Activated CD8-positive, alpha-beta memory T cell treated with anti-CD3 and anti-CD28 coated beads for 24 hours (primary cell): ENCODE measurements at places on chromosomes 7 and 10.
A peak's percentile ranks its signal among the peaks of the same experiment; 100 is the strongest.

GRCh38 chr10:50554995-50555568 lies 68.7 kb downstream of the SGMS1 start:
- no peak for DNase-seq

GRCh38 chr7:111085356-111085755 lies 5.6 kb upstream of the LRRN3 start:
- no peak for DNase-seq

DNA sequence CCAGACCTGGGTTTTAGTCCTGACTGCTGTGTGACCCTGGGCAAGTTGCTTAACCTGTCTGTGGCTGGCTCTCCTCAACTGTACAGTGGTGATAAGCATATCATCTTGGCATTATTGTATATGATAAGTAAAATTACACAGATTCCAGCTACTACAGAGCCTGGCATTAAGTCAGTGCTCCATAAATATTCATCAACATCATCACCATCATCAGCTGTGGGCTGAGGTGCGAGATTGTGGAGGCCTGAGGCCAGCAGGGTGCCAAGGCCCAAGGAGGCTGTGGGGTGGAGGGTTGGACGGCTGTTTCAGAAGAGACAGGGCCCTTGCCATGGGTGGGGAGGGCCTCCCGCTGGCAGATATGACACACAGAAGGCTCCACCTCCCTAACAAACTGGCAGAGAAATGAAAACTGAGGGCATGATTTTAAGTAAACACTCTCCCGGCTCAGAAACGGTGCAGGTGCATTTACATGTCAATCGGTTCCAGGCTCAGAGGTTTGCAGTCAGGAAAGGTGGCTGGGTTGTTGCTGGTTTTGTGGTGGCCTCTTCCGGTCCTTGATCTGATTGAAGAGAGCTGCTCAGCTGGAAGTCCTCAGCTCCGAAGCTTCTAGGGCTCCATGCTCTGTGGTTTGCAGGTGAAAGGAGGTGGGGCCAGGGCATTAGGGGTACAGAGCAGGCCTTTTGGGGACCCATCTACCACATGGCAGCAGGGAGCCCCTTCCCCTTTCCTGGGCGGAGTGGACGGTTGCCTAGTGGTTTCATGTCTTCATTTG lies 10.2 kb downstream of the CRYGN start:
- DNase-seq: peak; percentile 60

DNA sequence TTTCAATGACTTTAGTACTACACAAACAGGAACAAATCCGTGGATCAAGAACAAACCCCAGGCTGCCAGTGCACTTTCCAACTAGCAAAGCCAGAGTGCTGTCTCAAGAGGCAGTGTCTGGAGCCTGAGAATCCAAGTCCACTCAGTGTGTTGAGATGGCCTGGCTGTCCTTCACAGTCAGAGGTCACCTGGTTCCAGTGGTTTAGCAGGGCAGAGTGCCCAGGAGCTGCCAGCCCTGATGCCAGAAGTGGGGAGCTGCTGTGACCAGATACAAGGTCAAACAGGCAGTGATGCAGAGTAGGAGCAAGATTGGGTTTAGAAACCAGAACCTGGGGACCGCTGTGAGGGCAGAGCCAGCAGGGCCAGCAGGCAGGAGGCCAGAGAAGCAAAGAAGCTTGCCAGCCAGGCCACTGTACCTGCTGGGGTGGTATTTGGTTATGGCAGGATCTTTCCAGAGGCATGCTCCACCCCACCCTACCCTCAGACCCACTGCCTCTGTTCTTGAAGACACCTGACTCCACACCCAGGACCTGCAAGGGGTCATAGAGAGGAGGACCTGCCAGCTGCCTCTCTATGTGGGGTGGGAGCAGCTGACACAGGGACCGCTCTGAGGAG lies 35.6 kb upstream of the C10orf90 start:
- DNase-seq: no peak

DNA sequence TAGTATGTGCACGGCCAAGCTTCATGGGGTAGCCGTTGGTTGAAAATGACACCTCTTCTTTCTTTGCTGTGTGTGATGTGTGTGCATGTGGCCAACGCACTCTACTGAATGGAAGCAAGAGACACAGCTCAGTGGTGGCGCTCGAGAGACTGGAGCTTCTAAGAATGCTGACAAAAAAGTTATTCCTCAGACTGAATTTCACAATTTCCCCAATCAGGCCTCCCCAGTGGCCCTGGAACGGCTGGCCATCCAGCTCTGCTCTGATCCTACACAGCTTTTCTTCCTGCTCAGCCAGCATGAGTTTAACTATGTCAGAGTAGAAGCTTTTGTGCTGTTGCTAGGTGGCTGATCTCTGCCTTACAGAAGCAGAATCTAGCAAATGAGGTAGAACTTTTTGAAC lies 186.7 kb upstream of the PLXDC2 start:
- DNase-seq: no peak

DNA sequence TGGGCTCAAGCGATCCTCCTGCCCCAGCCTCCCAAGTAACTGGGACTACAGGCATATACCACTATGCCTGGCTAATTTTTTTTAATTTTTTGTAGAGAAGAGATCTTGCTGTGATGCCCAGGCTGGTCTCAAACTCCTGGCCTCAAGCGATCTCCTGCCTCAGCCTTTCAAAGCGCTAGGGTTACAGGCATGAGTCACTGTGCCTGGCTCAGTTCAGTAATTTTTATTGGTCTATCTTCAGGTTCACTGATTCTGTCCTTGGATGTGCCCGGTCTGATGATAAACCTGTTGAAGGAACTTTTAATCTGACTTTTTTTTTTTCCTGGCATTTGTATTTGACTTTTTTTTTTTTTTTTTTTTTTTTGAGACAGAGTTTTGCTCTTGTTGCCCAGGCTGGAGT lies 40.1 kb upstream of the STRIP2 start:
- no peak for DNase-seq

DNA sequence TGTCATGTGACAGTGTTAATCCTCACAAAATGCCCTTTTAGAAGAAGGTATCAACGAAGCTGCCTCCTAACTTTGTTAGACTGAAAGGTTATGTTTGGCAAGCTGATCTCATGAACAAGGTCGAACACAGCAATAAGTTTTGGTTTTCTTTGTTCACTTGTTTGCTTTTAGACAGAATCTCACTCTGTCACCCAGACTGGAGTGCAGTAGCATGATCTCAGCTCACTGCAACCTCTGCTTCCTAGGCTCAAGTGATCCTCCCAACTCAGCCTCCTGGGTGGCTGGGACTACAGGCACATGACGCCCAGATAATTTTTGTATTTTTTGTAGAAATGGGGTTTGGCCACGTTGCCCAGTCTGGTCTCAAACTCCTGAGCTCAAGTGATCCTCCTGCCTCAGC lies 1.1 kb downstream of the STRA8 start:
- no peak for DNase-seq

DNA sequence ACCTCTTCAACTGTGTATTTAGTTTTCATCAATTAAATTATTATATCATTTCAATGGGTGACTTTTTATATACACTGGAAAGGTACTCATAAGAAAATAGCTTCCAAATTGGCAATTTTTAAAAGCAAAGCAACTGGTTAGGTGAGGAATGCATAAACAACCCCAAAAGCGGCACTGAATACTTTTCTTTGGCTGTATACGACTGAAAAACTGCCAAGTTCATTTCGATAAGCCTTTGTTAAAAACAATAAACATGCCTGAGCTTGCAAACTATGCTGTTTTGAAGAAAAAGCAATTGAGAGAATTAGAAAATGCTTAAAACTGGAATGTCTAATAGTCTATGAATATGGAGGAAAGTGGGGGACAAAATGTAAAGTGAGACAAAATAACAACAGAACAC lies 2.9 kb downstream of the SLC16A12 start:
- no peak for DNase-seq

DNA sequence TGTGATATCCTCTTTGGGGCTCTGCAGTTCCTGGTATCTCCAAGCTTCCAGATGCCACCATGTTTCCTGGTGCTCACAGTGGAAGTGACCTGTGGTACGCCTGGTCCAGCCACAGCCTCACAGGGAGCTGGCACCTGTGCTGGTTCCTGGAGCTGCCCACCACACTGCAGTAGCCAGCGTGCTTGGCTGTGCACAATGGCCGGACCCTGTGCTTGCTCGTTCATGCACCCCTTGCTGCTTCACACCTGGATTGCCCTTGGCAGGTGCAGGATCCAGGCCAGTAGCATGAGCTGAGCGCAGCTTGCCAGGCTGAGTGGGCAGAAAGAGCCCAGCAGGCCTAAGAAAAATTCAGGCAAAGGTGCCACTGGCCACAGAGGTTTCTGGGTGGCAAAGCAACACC lies 11.4 kb upstream of the ECHDC3 start:
- DNase-seq: no peak

- DNase-seq: no peak
These were observed 119.4 kb downstream of the VIPR2 start for GRCh38 chr7:159025161-159025779.

DNA sequence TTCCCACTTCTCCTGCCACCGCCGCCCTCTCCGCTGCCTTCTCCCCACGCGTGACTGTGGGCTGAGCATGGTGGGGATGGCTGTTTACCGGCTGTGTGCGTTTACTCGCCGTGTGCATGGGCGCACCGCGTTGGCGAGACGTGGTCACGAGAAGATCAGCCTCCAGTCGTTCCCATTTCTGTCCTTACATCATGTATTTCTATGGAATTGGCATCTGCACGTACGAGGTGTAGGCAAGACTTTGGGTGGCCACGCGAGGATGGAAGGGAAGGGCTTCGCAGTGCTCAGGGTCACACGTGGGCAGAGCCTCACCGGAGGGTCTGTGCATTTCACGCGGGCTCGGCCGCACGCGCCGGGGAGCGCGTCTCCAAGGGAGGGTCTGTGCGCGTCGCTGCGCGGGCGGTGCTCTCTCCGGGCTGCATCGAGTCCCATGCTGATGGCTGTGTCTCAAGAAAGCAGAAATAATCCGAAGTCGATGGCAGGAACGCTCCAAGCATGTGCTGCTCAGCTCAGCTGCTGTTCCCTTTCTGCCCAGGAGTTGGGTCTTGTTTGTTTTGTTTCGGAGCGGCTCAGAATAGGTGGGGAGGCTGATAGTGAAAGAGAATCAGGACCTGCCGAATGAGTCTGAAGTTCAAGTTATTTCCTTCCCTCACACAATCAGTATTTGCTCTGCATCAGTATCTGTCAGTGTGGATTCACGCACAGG lies 973 bp downstream of the CAMK1D start:
- peak; percentile 76 for DNase-seq

- no peak for DNase-seq
These were observed 2.1 kb upstream of the CCDC126 start for GRCh38 chr7:23594879-23595604.
